ENCODE measurements at places on chromosomes 6 and 20.

DNA sequence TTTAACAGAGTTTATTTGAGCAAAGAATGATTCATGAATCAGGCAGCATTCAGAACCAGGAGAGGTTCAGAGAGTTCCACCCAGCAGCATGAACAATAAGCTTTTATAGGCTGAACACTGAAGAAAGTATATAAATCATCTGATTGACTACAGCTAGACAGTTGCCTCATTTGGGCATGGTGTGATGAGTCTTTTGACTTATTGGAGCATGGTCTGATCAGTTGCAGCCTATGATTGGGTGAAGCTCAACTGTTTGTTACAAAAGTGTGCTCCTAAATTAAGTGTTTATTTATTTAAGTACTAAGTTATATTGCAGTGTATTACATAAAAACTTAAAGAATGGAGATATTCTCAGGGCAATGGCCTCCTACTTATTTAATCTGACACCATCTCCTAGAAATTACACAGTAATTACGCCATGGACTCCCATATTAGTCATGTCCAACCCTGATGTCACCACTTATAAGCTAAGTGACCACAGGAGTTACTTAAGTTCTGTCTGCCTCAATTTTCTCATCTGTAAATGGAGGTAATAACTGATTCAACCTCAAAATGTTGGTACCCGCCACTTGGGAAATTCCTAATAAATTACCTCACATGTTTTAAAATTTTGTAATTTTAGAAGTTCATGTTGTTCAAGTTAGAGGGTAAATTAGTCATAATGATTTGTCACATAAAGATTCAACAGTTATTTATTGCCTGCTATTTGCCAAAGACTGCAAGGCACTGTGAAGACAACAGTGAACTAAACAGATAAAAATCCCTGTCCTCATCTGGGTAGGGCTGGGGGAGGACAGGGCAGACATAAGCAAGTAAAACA is 15.2 kb upstream of the ROS1 start:
- DNase-seq, result no peak

DNA sequence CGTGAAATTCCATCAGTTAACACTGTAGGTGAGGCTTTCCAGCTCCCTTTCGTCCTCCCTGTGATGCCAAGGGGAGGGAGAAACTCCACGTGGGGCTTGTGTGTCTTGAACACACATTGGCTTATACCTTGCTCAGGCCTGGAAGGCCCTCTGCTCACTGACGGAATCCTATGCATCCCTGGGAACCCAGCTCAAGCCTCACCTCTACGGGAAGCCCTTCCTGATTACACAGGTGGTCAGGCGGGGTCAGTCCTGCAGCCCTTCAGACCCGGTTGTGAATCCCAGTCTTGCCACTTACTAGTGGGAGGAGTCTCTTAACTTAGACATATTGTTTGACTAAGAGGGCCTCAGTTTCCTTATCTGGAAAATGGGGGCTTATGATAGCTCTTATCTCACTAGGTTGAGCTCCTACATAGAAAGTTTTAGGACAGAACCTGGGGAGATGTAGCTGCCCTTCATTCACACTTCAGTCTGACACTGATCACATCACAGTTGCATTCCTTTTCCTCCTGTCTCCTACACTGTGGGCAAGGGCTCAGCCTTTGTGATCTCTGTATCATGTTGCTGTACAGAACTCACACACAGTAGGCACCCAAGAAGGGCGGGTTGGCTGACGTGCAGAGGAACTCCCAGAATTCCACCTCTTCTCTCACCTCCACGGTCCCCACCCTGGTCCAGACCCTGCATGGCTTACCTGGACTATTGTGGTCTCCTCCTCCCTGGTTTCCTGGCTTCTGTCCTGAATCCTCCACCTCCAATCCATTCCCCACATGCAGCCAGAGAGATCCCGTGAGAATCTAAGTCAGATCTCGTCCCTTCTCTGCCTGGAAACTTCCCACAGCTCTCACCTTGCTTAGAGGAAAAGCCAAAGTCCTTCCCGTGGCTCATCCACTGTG is 129.6 kb downstream of the CEBPB start:
- no peak for DNase-seq

- DNase-seq, result no peak
Observed at GRCh38 chr6:130507666-130508028, 141.8 kb downstream of the TMEM200A start.

DNA sequence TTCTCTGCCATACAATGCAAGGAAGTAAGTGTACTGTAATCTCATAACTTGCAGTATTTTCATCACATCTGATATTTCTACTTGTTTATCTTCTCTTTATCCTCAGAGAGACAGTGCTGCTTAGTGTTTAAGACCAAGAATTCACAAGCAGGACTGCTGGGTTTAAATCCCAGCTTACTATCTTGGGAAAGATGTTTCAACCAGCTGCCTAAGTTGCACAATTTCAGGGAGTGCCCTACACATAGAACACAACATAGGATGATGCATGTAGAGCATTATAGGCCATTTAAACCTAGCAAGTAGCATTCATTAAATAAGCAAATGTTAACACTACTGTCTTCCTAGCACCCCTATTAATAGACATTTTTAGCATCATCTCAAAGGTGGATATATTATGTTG is 205.2 kb upstream of the CEP162 start:
- no peak for DNase-seq

GRCh38 chr6:12911427-12911826 is 194.9 kb downstream of the PHACTR1 start:
- peak; percentile 61 for DNase-seq

Data from NCI-H748 treated with DMSO at 0.1 percent for 48 hours (cell line).